Stimulated activated CD8-positive, alpha-beta memory T cell treated with anti-CD3 and anti-CD28 coated beads, Interleukin-2, amount 100 ng/mL, for 1 hour (primary cell): ENCODE measurements at places on chromosomes 2 and 18.

- no peak for DNase-seq
Measured at GRCh38 chr18:49081511-49082155, 130.9 kb upstream of the SMAD7 start.

- no peak for DNase-seq
Measured at GRCh38 chr18:32257084-32257785, 67.4 kb downstream of the MEP1B start.

DNA sequence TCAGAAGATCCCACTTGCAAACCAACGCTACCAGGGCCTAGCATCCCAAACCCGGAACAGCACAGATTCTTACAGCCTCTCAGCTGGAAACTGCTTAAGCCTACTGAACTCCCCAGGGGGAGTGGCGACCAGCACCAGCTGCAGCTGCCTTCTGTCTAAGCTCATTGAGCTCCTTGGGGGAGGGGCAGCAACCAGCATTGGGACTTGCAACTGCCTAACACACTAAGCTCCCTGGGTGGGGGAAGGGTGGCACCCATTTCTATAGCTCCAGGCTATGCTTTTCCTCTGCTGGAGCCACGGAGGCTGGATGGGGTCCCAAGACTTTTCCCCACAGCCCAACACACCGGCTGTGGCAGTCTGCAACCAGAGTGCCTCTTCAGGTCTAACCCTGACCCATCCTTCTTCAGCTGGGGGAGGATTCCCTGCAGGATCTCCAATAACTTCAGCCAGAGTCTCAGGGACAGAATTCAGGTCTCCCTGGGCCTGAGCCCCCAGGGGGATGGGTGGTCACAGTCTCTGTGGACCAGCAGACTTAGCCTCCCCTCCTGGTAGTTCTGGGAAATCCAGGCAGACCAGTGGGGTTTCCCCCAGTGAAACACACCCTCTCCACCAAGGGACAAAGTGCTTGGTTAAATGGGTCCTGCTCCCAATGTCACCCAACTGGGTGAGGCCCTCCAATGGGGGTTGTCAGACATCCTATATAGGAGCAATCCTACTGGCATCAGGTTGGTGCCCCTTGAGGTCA lies 45.9 kb upstream of the ITGA4 start:
- no peak for DNase-seq

DNA sequence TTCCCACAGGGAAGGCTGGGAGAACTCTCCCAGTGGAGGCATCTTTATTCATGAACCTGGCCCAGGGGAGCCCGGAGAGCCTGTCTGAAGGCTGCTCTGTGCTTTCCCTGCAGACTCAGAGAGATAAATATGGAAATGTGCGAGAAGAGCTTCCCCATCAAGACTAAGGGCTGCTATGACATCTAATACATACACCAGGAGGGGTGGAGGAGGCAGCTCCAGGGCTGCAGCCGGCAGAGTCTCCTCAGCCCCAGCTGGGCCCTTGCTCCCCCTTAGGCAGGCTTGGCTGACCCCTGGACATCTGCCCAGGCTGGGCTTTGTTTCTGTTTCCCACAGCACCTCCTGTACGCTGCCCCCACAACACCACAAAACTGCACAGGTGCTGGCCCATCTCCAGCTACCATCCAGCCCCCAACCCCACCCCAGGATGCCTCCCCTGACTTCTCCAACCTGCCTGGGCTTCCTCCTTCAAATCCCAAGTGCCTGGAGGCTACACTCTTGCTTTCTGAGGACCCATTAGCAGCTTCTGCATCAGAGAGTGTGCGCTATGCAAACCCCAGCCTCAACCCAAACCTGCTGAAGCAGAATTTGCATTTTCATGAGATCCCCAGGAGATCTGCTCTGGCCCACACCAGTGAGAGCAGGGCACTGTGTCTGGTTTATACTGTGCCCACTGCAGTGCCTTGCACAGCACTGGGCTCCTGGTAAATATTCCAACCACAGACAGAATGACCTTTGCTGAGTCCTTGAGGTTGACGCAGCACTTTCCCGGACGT lies 96.8 kb downstream of the VSNL1 start:
- DNase-seq: no peak

GRCh38 chr2:65786007-65786717 lies 353.8 kb upstream of the SPRED2 start:
- no peak for DNase-seq

GRCh38 chr2:56444339-56444738 lies 260.5 kb downstream of the CCDC85A start:
- DNase-seq: no peak

DNA sequence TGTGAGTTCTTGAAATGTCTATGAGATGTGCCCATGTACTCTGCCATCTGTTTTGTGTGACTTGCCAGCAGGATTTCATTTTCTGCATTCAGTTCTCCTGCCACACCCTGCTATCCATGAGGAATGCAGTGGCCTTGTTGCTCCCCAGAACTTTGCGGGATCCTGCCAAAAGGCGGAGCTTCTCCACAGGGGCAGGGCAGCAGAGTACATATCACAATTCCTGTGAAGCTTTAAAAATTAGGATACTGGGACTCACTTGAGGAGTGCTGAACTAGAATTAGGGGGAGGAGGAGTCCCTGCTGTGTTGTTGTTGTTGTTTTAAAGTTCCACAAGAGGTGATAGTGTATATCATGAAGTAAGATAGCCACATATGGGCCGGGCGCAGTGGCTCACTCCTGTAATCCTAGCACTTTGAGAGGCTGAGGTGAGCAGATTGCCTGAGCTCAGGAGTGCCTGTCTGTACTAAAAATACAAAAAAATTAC lies 76.4 kb downstream of the TANC1 start:
- no peak for DNase-seq

DNA sequence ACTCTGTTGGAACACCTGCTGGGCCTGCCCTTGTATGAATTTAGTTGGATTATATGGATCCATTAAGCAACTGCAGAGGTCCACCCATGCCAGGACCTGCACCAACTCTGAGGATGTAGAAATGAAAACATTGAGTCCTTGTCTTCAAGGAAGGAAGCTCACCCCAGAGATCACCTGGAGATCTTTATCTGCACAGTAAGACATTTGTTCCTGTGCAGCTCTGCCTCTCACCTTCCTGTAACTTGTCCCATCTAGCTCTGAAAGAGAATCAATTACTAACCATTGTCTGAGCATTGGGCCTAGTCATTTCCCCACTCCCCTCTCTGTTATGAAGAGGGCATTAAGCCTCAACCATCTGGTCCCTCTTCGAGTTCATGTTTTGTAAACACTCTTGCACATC lies 105.2 kb upstream of the YWHAQ start:
- DNase-seq: no peak

DNA sequence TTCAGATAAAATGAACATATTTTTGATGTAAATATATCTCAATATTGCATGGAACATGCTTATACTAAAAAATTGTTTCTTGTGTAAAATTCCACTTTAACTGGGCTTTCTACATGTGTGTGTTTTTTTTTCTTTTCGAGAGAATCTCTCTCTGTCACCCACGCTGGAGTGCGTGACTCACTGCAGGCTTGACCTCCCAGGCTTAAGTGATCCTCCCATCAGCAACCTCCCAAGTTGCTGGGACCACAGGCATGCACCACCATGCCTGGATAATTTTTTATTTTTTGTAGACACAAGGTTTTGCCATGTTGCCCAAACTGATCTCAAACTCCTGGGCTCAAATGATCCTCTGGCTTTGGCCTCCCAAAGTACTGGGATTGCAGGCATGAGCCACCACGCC lies 254.6 kb downstream of the LOXHD1 start:
- DNase-seq: no peak

GRCh38 chr2:178295906-178296305 lies 101.6 kb downstream of the OSBPL6 start:
- DNase-seq: no peak
